Activated T-helper 1 cell treated with Interleukin-2 at 50 U/mL for 16 hours (primary cell): ENCODE measurements at places on chromosomes 7 and 10.

- DNase-seq = no peak
These were observed 56.9 kb upstream of the CHST15 start for GRCh38 chr10:124150189-124150806.

DNA sequence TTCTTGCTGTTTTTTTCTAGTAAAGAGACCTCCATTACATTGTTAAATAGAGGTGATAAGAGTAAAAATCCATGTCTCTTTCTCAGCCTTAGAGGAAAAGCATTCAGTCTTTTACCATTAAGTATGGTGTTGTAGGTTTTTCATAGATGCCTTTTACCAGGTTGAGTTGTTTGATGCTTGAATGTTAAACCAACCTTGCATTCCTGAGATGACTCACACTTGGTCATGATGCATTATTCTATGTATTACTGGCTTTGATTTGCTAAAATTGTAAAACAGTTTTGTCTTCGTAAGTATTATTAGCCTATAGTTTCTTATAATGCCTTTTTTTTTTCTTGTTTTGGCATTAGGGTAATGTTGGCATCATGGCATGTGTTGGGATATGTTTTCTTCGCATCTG lies 90.0 kb downstream of the ANKRD61 start:
- no peak for DNase-seq

- no peak for DNase-seq
These were observed 248.8 kb upstream of the NEBL start for GRCh38 chr10:21145751-21146435.

DNA sequence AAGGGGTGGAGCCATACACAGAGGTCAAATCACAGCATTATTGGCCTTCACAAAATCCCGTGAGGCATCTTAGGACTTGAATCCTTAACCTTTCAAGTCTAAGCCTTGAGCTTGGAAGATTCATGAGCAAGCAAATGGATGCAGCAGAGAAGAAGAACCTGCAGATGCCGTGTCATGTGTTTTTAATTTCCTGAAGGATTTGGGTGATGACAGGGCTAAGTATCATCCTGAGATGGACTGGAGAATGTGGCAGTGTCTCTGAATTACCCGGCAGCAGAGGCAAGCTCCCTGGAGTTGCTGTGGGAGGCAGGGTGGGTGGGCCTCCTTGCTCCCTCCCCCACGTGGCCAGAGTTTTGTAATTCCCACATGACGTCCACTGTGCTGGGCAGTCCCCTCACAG lies 50.8 kb downstream of the GCC1 start:
- no peak for DNase-seq

GRCh38 chr7:17444673-17445072 lies 146.2 kb downstream of the AHR start:
- DNase-seq = no peak

- no peak for DNase-seq
These were observed 17.7 kb upstream of the PPIF start for GRCh38 chr10:79329529-79329928.

DNA sequence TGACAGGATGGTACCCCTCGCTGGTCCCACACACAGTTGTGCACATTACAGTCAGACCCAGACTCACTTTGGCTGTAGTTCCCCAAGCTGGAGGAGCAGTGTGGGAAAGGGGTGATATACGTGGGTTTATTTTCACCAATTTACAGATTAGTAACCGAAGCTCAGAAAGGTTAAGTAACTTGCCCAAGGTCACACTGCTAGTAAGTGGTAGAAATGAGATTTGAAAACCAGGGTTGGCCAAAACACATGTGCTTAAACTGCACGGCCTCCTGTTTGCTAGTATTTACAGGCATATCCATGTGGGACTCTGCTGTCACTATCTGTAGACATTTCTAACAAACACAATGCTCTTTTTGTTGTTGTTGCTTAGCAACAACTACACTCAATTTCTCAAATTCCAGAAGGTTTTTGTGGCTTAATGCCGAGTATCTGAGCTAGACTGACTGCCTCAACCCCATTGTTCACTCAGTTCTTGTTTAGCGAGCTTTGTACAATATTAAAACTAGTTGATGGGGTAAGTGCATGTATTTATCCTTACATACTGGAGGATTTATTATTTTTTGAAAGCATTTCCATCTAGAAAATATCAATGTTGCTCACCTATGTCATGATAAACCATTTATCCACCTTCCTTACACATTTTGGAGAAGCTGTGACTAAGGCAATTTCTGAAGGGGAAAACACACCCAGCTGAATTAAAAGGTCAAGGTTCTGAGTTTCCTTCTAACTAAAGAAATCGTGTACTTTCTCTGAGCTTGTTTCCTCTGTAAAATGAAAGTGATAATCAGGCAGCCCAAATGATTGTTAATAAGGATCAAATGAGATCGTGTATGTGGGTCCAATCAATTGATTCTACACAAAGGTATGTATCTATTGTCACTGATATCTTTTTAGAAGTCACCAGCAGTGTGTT lies 5.3 kb upstream of the TMEM139 start:
- DNase-seq = no peak

- no peak for DNase-seq
These were observed 89.4 kb downstream of the INPP5A start for GRCh38 chr10:132626761-132627665.

DNA sequence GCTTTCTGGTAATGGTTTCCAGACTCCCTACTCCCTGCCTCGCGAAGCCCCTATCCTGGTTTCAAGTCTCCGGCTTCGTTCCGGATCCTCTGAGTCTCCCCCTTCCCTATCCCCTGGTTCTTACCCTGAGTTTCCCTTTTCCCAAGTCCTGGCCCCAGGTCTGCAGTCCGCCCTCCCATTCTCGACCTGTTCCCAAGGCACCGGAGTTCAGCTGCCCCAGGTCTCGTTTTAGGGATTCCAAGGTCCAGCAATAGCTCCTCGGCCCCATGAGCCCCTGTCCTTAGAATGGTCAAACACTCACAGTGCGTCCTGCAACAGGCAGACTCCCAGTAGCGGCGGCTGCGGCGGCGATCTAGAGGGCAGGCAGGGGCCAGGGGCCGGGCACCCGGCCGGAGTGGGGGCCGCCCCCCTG lies 274 bp downstream of the PITX3 start:
- DNase-seq = no peak

DNA sequence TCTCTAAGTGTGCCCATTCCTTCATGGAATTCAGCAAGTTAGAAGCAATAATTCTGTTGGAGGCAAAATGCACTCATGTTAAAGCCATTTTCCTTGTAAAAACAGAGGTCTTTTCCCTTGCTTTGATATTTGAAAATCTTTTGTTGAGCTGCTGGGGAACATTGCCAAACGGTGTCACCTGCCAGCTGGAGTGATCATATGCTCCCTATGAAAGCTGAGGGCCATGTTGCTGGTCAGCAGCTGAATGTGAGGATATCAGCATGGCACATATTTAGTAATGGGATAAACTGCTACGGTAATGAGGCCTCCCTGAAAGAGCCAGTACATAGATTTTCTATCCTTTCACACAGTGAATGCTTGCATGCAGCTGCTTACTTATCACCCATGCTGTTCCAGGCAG lies 224.3 kb downstream of the THSD7A start:
- no peak for DNase-seq

DNA sequence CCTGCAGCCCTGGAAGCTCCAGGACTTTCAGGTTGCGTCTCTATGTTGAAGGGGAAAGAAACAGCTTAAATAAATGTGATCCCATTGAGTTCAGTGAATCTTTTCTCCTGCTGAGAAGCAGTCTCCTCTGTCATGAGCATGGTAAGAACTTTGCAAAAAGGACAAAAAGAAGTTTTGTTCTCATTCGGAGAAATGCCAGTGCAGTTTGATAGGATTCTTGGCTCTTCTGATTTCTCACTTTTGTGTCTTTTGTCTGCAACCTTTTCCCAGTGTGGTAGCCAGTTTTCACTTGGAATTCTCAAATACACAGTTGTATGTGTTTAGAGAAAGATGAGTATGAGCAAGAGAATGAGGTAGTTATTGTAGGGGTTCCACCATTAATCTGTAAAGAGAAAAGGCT lies 64.3 kb downstream of the AP3M1 start:
- DNase-seq = no peak

GRCh38 chr10:1316809-1317143 lies 260.6 kb downstream of the WDR37 start:
- DNase-seq = no peak

DNA sequence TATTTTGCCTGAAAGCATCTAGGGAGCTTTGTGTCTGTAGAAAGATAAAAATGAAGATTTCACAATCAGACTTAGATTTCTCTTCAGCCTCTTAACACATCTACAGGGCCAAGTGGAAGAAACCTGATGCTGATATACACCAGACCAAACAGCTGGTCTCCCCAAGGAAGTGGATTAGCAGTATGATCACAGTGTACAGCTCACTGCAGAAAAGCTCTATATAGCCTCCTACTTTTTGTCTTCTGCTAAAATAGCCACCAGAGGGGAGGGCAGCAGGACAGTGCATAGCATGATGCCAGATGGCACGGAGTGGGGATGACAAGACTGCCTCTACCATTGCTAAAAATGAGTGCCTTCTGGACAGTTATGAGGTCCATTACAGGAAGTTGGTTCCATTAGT lies 16.0 kb downstream of the FAM13C start:
- DNase-seq = no peak

DNA sequence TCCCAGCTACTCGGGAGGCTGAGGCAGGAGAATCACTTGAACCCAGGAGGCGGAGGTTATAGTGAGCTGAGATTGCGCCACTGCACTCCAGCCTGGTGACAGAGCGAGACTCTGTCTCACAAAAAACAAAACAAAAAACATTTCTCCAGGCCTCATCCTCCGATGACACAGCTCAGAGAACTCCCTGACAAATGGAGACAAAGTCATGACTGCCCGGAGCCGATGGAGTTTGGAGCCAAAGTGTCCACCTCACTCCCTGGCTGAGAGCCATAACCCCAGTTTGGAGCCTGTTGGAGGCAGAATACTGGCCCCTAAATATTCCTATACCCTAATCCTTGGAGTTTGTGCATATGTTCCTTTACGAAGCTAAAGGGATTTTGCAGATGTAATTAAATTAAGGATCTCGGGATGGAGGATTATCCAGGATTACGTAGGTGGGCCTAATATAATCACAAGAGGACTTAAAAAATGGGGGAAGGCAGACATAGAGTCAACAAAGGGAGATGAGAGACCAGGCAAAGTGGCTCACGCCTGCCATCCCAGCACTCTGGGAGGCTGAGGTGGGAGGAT lies 22.7 kb downstream of the SSC4D start:
- DNase-seq = no peak

DNA sequence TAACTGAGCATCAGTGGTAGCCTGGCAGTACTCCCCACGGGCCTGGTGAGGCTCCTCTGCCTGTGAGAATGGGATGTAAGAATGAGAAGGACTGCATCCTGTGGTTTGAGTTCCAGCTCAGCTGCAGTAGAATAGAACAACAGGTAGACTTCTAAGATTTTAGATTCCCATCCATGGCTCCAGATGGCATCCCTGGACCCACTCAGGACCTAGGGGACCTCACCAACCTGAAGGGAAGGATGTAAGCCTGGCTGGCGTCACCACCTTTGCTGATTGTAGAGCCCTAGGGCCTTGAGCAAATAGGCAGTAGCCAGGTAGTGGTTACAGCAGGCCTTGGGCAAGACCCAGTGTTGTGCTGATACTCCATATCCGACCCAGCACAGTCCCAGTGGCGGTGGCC lies 9.6 kb upstream of the AOC1 start:
- DNase-seq = no peak

GRCh38 chr10:70729763-70730357 lies 55.3 kb downstream of the TBATA start:
- DNase-seq = no peak

GRCh38 chr10:96919785-96920430 lies 87.8 kb downstream of the LCOR start:
- no peak for DNase-seq

GRCh38 chr10:102420181-102420713 lies 389 bp upstream of the FBXL15 start:
- DNase-seq = no peak

DNA sequence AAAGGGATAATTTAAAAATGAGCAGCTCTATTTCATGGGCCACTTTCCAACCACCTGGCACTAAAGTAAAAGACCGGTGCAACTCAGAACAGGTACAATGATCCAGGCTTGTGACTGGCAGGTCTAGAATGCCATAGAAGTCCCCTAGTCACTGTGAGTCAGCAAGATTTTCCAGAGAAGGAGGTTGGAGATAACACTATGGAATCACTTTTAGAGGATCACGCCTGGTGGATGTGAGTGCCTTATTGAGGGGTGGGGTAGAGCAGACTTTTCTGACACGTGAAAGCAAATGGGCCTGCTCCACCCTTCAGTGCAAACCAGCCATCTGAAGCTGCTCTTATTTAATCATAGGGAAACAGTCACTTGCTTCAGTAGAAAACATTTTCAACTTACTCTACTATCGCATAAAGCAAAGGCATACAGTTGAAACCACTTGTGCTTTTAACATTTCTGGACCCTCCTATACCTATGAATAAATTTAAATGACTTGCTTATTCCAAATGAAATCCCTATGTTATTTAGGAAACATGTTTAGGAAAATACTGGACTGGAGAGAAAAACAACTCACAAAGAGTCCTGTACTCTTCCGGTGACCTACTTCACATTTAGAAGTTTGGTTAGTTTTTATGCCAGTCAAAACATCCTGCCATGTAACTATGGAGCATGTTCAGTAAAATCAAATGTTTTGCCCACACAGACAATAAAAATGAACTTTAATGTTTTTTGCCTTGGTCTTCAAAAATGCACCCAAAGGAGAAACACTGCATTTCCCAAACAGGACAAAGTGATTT lies 21.5 kb upstream of the AKR1C1 start:
- DNase-seq = no peak

GRCh38 chr7:83038787-83039186 lies 123.9 kb downstream of the PCLO start:
- no peak for DNase-seq

DNA sequence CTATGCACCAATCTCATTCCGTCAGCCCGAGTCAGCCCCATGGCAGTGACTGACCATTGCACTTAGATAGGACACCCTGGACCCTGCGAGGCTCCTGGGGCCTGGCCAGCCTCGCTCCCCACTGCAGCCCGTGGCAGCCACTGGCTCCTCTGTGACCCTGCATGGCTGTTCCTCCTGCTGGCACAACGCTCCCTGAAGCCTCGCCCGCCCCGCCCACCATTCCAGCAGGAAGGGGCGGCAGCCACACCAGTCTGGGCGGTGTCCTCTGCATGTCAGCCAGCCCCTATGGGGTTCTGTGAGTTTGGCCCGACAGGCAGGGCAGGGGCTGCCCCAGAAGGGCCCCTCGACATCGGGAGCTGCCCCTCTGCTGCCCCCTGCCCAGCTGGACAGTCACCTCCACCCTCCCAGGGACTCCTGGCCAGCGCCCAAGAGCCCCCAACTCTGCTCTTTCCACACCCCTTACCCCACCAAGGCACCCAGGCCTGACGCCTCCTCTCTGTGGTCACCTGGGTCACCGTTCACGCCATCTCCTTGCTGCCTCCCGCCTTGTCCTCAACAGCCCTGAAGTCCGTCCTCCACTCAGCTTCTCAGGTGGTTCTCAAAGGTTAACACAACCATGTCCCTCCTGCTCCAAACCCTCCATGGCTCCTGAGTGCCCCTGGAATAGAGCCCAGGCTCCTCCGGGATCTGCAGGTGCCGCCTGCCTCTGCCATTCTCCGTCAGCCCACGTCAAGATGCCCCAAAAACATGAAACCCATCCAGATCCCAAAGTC lies 103.5 kb downstream of the MICALL2 start:
- DNase-seq = no peak

GRCh38 chr10:74011770-74012169 lies 13.9 kb downstream of the VCL start:
- DNase-seq = no peak

- DNase-seq = no peak
These were observed 46.8 kb downstream of the FAM107B start for GRCh38 chr10:14727924-14728323.

- no peak for DNase-seq
These were observed 873.9 kb downstream of the GRID1 start for GRCh38 chr10:85492684-85493083.

GRCh38 chr7:26318921-26319320 lies 27.3 kb downstream of the SNX10 start:
- no peak for DNase-seq
